Activated CD8-positive, alpha-beta memory T cell treated with anti-CD3 and anti-CD28 coated beads, Interleukin-2, amount 10 ng/mL, durations not matched to agents 7 days and 5 days (primary cell): ENCODE measurements at places on chromosomes 2 and 18. TPM values are rescaled to one million over a fixed set of nuclear protein-coding genes. Genes with fewer than 3 reads are reported as not detected.

MAP4K4 gene
- total RNA-seq: 42.8 TPM

ARHGEF4 gene
- total RNA-seq: 0.41 TPM

PTPRM gene
- total RNA-seq: 3.1 TPM

BAZ2B gene
- total RNA-seq: 10.3 TPM

PSMA8 gene
- total RNA-seq: 0.82 TPM

CNGA3 gene
- total RNA-seq: not detected

- H3K27me3 ChIP-seq: peaks cover 11% of the 10 kb centered on the region
- H3K27ac ChIP-seq: no peak overlapping the region
- DNase-seq: no peak
- H3K4me3 ChIP-seq: no peak overlapping the region
- H3K4me1 ChIP-seq: peaks cover 3% of the 10 kb centered on the region
These were observed 208.3 kb upstream of the FANCL start for GRCh38 chr2:58449286-58450010.

- no peak overlapping the region for H3K27ac ChIP-seq
- H3K36me3 ChIP-seq: peaks cover 29% of the 10 kb centered on the region
- no peak for DNase-seq
These were observed 52.7 kb upstream of the UBXN4 start for GRCh38 chr2:135688978-135689377.

DNA sequence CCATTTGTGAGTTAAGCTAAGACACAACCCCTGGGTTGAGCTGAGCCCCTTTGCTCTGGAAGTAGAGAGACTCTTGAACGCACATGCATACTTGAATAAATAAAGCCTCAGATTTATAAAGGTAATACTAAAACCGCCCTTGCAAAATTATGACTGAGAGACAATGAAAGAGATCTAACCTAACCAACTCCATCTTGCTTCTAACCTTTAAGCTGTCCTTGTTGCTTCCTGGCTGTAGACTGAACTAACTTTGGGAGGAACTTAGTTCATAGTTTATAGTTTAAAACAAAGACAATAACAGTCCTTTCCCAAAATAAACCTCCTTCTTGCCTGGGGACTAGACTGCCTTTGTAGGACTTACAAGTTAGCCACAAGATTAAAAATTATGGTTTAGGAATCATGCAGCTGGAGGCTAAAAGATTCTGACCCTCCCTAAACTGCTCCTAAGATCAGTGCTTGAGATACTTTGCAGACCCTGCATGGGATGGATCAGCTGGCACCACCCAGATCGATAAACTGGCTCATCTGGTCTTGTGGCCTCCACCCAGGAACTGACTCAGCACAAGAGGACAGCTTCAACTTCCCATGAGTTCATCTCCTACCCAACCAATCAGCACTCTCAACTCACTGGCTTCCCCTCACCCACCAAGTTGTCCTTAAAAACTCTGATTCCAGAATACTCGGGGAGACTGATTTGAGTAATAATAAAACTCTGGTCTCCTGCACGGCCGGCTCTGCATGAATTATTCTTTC, 240.2 kb upstream of the SLC14A2 start:
- no peaks in the 10 kb centered on the region for H3K4me1 ChIP-seq
- H3K36me3 ChIP-seq: no peaks in the 10 kb centered on the region
- no peak for DNase-seq
- H3K27me3 ChIP-seq: peaks cover 46% of the 10 kb centered on the region
- no peak overlapping the region for H3K27ac ChIP-seq

DNA sequence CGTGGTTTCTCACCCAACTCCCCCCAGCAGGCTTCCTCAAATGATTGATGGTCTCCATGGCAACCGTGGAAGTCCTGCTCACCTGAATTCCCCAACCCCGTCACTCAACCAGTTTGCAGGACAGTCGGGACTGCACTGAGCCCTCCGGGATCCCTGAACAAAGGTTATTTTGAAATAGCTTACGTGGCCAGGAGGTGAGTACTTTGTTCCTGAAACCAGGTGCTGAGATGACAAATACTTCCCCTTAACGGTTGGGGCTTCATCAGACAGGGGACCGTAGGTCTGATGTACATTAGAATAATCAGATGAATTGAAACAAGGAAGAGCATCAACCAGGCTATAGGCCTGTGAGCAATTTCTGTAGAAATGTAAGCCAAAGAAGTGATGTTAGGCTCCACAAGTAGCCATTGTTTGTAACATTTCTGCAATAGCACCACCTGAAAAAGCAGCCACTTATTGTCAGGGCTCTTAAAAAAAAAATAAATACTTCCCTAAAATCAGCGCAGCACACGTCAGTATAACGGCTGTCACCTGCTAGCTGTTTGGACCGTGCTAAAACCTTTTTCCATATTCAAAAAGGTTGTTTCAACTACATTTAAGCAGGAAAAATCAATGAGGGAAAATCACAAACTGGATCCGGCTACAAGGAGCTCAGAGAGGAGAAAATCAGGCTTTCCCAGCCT, 206.4 kb upstream of the ID2 start:
- peak overlapping the region; percentile 87 for H3K27ac ChIP-seq
- peak overlapping the region; percentile 4 for H3K4me3 ChIP-seq
- peaks cover 22% of the 10 kb centered on the region for H3K36me3 ChIP-seq
- no peaks in the 10 kb centered on the region for H3K27me3 ChIP-seq
- no peak for DNase-seq
- H3K4me1 ChIP-seq: peaks cover 94% of the 10 kb centered on the region

- peak; percentile 76 for DNase-seq
- peaks cover 3% of the 10 kb centered on the region for H3K27me3 ChIP-seq
These were observed 136.6 kb downstream of the ZAP70 start for GRCh38 chr2:97849881-97850528.

DNA sequence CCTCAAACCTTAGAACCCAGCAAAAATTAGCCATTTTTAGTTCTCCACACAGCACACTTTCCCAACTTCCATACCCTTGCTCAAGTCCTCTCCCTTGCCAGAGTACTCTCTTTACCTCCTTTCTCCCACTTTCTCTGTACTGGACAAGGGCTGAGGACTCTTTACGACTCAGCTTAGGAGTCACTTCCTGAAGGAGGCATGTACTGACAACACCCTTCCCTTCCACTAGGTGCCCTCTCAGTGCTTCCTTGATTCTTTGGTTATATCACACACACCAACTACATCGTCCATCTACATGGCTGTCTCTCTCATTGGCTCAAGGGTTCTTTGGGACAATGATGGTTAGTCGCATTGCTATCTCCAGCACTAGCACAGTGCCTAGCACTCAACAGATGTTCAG, 5.2 kb upstream of the C18orf63 start:
- H3K27me3 ChIP-seq: peaks cover 38% of the 10 kb centered on the region
- no peak overlapping the region for H3K27ac ChIP-seq
- no peaks in the 10 kb centered on the region for H3K36me3 ChIP-seq

DNA sequence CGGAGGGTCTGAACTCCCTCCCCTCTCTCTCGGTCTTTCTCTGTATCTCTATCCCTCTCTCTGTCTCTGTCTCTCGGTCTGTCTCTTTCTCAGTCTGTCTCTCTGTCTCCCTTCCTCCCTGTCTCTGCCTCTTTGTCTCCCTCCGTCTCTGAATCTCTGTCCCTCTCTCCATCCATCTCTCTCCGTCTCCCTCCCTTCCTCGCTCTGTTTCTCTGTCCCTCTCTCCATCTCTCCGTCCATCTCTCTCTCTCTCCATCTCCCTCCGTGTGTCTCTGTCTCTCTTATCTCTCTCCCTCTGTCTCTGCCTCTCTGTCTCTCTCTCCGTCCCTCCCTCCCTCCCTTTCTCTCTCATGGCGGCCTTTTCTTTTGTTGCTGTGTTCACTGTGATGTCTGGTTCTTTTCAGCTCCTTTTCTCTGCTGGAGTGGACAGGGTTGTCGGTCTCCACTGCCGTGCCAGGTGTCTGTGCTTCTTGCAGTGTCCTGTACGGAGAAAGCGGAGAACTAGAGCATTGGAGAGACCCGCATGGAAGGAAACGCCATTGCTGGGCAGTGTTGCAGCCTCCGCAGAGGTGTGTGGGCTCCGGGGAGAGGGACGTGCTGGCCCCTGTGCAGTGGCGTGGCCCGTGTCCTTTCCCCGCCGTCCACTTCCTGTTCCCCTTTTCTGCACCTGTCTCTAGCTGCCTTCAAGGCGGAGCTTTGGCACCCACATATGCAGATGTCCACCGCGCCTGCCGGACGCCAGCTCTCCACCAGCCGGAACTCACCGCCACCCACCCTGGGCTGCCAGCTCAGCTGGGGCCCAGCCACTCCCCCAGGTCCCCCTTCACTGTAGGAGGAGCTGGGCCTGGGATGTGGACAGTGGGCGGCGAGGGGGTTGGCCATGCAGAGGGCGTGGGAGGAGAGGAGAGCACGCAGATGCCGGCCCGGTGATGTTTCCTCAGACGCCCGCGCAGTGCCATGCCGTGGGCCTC, 113.1 kb downstream of the NFATC1 start:
- H3K27me3 ChIP-seq: no peaks in the 10 kb centered on the region
- peaks cover 11% of the 10 kb centered on the region for H3K4me1 ChIP-seq
- DNase-seq: no peak
- no peak overlapping the region for H3K4me3 ChIP-seq
- no peak overlapping the region for H3K27ac ChIP-seq
- no peaks in the 10 kb centered on the region for H3K36me3 ChIP-seq

DNA sequence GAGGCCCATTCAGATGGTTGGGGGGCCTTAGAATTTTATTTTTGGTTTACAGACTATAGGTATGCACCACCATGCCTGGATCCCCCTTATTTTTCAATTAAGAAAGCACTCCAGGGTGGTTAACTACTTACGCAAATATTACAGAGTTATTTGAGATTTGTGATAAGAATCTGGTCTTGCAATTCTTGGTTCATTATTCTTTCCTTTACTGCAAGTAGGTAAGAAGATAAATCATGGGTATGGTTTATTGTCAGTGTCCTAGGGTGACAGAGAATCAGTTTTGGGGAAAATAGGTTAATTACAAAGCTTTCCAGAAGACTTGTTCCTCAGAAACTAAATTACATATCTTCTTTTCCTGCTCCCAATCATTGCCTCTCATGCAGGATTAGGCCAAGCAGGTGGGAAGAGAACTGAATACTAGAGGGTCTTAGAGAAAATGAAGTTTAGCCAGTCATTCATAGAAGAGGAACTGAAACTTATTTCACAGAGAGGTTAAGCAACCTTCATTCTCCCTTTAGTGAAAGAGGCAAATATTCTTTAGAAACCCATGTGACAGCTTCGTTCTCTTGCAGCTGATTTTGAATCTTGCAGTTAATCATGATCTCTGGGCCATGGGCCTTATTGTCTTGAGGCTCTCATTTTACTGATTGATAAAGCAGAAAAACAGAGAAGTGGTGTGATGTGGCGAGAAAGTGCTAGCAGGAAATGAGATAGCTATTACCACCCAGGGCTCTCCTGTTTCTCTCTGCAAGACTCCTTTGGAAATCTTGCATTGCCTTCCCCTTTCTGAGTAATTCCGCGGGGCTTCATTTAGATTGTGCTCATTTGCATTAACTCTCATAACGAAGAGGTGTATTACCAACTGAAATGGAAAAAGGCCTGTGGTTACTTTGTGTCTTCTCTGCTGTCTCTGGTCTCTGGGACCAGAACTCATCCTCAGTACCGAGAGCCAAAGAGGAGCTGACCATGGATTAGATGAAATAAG, 44.8 kb upstream of the ARHGAP25 start:
- DNase-seq: no peak
- peak overlapping the region; percentile 44 for H3K27ac ChIP-seq
- H3K36me3 ChIP-seq: peaks cover 2% of the 10 kb centered on the region
- peaks cover 16% of the 10 kb centered on the region for H3K27me3 ChIP-seq
- no peak overlapping the region for H3K4me3 ChIP-seq
- peaks cover 20% of the 10 kb centered on the region for H3K4me1 ChIP-seq

GRCh38 chr2:83900862-83901261, 558.2 kb downstream of the SUCLG1 start:
- H3K27ac ChIP-seq: no peak overlapping the region
- H3K4me1 ChIP-seq: no peaks in the 10 kb centered on the region
- no peak overlapping the region for H3K4me3 ChIP-seq

GRCh38 chr18:62545098-62545497, 22.3 kb downstream of the ZCCHC2 start:
- H3K36me3 ChIP-seq: peaks cover 59% of the 10 kb centered on the region
- peaks cover 5% of the 10 kb centered on the region for H3K4me1 ChIP-seq
- H3K27me3 ChIP-seq: no peaks in the 10 kb centered on the region
- H3K4me3 ChIP-seq: no peak overlapping the region

- no peak overlapping the region for H3K27ac ChIP-seq
- H3K4me3 ChIP-seq: no peak overlapping the region
- no peaks in the 10 kb centered on the region for H3K36me3 ChIP-seq
- DNase-seq: peak; percentile 45
- H3K27me3 ChIP-seq: peaks cover 34% of the 10 kb centered on the region
These were observed 195.3 kb upstream of the SMAD2 start for GRCh38 chr18:48125724-48126123.

- no peak overlapping the region for H3K4me3 ChIP-seq
- H3K4me1 ChIP-seq: no peaks in the 10 kb centered on the region
- no peaks in the 10 kb centered on the region for H3K27me3 ChIP-seq
- H3K27ac ChIP-seq: no peak overlapping the region
- no peak for DNase-seq
These were observed 365.9 kb downstream of the CELF4 start for GRCh38 chr18:37199741-37200140.

- no peak overlapping the region for H3K27ac ChIP-seq
- DNase-seq: no peak
- no peaks in the 10 kb centered on the region for H3K36me3 ChIP-seq
- peaks cover 28% of the 10 kb centered on the region for H3K27me3 ChIP-seq
- no peaks in the 10 kb centered on the region for H3K4me1 ChIP-seq
These were observed 131.3 kb downstream of the PRPF40A start for GRCh38 chr2:152585830-152586484.

DNA sequence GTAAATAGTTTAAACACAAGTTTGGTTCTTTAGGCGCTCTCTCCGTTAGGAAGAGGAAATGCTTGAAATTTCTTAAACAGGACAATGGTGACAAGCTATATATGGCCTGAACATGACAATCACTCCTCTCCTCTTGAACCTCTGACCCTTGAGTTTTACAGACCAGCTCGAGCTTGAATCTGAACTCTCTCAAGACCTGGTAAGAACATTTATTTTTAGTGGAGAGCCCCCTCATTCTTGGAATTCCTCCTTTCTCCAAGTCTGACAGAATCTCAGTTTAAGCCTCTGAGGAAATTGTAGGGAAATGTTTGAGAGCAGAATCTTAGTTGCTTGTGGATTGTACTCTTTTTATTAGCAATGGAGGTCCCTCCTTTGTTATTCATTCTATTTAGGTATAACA, 1293.6 kb upstream of the ZEB2 start:
- DNase-seq: no peak
- H3K4me3 ChIP-seq: no peak overlapping the region
- no peak overlapping the region for H3K27ac ChIP-seq
- H3K4me1 ChIP-seq: no peaks in the 10 kb centered on the region
- H3K36me3 ChIP-seq: no peaks in the 10 kb centered on the region
- no peaks in the 10 kb centered on the region for H3K27me3 ChIP-seq
